ENCODE measurements at places on chromosomes 3 and 15.

- no peak for DNase-seq
Measured at GRCh38 chr3:134376786-134377426, 2.7 kb upstream of the AMOTL2 start.

- DNase-seq, result no peak
Measured at GRCh38 chr3:35641920-35642527, 2.7 kb downstream of the ARPP21 start.

GRCh38 chr3:183370391-183370790 lies 58.0 kb downstream of the MCF2L2 start:
- DNase-seq, result no peak

GRCh38 chr3:134809427-134810051 lies 14.5 kb downstream of the EPHB1 start:
- no peak for DNase-seq

- DNase-seq, result no peak
Measured at GRCh38 chr3:47503033-47503432, 10.5 kb downstream of the ELP6 start.

DNA sequence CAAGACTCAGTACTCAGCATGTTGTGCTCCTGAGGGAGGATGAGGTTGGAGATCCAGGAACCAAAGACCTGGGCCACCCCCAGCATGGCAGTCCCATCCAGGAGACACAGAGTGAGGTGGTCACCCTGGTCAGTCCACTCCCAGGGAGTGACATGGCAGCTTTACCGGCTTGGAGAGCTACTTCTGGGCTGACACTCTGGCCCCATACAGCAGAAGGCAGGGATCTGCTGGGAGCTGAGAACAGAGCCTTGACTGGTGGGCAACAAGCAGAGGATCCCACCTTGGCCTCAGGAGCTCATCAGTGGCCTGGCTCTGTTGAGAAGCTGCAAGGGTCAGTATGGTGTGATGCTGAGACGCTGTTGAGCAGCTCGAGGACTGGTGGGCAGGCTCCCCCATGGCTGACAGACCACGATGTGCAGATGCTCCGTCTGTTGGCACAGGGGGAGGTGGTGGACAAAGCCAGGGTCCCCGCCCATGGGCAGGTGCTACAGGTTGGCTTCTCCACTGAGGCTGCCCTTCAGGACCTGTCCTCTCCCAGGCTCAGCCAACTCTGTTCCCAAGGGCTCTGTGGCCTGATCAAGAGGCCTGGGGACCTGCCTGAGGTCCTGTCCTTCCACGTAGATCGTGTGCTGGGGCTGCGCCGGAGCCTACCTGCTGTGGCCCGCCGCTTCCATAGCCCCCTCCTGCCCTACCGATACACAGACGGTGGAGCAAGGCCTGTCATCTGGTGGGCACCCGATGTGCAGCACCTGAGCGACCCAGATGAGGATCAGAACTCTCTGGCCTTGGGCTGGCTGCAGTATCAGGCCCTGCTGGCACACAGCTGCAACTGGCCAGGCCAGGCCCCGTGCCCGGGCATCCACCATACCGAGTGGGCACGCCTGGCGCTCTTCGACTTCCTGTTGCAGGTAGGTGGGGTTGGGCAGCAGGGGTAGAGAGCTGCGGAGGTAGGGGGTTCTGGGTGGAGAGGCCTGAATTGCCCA lies 53.8 kb downstream of the GASK1A start:
- DNase-seq, result no peak

- no peak for DNase-seq
Measured at GRCh38 chr3:174398761-174399160, 460.4 kb upstream of the NAALADL2 start.

DNA sequence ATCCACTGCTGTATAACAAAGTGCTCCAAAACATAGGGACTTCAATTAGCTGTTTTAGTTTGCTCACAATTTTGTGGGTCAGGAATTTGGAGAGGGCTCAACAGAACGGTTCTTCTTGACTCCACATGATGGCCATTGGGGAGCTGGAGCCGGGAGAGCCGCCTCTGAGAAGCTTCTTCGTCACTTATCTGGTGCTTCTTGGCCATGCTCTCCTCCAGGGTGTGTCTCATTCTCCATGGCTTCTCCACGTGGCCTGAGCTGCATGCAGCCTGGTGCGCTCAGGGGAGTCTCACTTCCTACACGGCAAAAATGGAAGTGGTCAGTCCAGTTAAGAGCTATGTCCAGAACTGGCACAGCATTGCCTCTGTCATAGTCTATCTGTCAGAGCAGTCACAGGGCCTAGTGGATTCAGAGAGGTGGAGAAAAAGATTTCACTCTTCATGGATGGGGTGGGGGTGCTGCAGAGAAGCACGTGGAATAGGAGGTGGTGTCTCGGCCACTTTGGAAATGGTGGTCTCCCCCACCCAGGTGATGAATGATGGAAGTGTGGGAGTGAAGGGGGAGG lies 26.3 kb upstream of the PRR23E start:
- no peak for DNase-seq

- DNase-seq, result no peak
Measured at GRCh38 chr15:79357566-79357965, 46.7 kb downstream of the TMED3 start.

- no peak for DNase-seq
Measured at GRCh38 chr3:51819709-51820406, 40.8 kb upstream of the IQCF6 start.

Measured in hindlimb muscle (tissue), 1 donor.